ENCODE measurements at places on chromosomes 5 and 9. TPM values are rescaled to one million over a fixed set of nuclear protein-coding genes. Genes with fewer than 3 reads are reported as not detected.

DNA sequence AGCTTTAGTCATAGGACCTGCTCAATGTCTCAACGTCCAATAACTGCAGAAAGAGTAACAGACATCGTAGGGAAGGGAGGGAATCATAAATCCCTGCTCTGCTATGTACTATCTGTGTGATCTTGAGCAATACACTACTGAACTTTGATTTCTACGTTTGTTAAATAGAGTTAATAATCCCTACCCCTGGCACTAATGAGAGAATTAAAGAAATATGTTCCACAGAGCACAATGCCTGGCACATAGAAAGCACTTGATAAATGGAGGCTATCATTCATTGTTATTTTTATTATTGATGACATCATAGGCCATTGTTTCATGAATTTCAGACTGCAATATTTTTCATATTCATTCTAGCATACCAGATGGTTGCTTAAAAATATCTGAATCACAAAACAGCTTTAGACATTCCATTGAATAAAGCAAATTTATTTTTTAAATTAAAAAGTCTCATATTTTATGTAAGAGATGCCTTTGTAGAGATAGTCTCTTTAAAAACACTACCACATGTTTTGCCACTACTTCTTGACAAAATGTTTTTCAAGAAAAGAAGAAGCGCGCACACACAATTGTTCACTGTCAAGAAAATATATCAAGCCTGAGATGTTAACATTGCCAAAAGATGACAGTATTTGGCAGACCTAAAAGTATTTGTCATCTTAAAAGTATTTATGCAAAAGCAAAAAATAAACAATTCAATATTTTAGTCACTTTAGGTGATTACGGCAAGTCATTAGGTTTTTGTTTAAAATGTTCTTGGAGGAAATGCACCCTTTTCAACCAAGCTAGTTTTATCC is 108.5 kb downstream of the EBF1 start:
- DNase-seq = no peak

- DNase-seq = no peak
Measured at GRCh38 chr9:107789001-107789700, 299.6 kb upstream of the KLF4 start.

JAK2 gene
- 6.0 TPM for total RNA-seq

DNA sequence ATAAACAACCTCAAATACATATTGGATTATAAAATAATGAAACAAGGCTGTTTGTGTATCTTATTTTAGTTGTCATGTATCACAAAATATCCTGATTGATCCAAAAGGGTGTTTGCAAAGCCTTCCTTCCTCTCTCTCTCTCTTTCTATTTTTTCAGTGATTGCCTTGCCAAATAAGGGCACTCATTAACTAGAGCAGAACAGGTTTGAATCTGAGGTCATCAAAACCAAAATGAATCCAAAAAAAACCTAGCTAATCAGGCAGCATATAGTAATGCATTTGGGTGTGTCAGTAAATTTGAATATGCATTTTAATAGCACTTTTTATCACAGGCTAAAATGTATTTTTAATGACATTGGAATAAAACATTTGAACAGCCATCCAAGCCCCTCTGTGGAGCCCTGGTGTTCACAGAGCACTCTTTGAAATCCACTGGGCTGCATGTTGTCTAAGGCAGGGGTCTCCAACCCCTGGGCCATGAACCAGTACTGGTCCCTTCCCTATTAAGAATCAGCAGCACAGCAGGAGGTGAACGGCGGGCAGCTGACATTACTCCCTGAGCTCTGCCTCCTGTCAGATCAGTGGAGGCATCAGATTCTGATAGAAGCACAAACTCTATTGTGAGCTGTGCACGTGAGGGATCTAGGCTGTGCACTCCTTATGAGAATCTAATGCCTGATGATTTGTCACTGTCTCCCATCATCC is 171.8 kb upstream of the RAI14 start:
- no peak for DNase-seq

SPATA31C1 gene
- not detected for total RNA-seq

- DNase-seq = no peak
Measured at GRCh38 chr9:128629852-128630545, 26.6 kb downstream of the DYNC2I2 start.

ECM2 gene
- total RNA-seq = 0.31 TPM

- DNase-seq = no peak
Measured at GRCh38 chr5:7772141-7772540, 78.8 kb downstream of the CFAP90 start.

GRCh38 chr5:27845248-27845647 is 806.9 kb upstream of the CDH9 start:
- DNase-seq = no peak

DNA sequence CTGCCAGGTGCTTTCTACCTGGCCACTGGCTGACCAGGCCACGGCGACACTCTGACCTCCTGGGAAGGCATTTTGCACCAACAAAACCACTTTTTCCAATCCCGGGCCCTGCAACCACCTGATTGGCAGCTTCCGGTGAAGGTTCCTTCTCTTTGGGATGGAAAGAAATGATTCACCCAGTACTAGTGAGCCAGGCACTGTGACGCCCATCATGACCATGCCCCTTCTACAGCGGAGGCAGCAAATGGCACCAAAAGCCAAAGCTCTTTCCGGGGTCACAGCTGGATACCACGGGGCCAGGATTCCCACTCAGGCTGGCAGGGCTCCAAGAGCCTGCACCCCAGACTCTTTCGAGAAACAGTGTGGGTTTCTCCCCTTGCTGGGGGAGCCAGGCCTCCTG is 4.7 kb downstream of the NOTCH1 start:
- no peak for DNase-seq

GRCh38 chr5:107388141-107388861 is 282.4 kb downstream of the EFNA5 start:
- DNase-seq = no peak

DNA sequence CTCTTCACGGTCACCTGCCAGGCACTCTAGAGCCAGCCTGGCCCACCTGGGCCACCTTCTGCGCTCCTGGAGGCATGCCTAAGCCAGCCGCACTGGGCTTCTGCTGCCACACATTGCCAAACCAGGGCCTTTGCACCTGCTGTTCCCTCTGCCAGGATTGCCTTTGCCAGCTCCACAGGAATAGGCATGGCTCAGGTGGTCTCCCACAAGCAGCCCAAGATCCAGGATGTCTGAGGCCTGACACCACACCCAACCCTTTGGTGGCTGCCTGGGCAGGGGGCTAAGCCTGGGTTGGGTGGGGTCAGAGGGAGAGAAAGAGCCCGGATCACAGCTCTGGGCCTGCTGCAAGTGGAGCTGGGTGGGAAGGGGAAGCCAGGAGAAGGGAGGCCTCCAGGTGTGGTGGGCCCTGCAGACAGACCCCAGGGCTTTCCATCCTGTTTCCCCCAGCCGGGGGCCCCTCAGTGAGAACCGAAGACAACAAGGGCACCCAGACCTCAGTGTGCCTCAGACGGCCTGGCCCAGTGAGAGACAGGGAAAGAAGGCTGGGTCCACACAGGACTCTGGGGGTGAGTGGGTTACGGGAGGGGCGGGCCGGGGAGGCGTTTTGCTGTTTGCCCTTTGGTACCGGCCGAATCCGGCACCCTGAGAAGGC is 672 bp upstream of the SUSD3 start:
- no peak for DNase-seq

ERCC8 gene
- total RNA-seq = 20.0 TPM

- no peak for DNase-seq
Measured at GRCh38 chr5:159746707-159747106, 169.6 kb upstream of the ADRA1B start.

CFAP90 gene
- 2.8 TPM for total RNA-seq

DNA sequence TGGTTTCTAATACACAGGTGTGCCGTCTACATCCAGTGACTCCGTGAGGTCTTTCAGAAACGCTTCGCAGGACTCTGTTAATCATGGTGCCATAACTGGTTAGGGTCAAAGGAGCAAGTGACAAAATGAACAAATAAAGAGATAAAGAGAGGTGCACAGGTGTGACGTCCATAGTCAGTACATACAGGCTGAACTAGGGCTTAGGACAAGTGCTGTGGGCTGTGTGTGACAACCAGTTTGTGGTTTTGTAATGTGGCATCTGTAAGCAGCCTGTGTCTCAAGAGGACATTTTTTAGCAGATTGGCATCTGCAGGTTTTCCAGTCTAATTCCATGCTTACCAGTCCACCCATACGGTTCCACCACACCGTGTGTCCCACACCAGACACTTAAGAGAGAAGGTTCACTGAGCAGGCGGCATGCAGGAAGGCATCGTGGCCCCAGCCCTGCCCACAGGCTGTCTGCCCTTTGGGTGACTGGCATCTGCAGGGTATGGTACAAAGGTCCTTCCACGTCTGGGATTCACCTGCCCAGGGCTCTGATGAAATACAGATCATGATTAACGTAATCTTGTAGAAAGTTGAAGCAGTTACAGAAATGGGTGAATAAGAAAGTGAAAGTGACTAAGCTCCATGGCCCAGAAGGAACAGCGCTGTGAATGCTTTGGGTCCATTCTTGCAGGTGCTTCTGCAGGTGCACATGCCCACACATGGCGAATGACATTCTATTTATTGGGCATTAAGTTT is 26.9 kb downstream of the SRD5A1 start:
- no peak for DNase-seq

- no peak for DNase-seq
Measured at GRCh38 chr9:130601100-130601499, 21.7 kb downstream of the FUBP3 start.

PCDHGB1 gene
- total RNA-seq = 2.3 TPM

DNA sequence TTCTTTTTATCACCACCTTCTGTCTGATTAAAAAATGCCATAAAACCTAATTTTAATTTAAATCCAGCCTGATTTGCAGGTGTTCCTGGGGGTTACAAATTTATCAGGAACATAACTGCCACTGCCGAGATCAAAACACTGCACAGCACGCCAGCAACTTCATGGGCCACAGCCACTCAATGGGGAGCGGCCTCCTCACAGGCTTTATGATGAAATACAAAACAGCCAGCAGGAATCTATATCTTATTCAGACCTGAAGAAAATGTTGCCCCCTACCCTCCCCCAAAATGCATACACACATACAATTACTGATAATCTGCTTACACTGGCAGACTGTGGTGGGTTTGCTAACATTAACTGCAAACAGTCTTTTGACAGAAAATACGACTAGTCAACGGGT is 151.7 kb upstream of the POU5F2 start:
- no peak for DNase-seq

DNAJB5 gene
- total RNA-seq = 15.4 TPM

LYRM7 gene
- total RNA-seq = 6.1 TPM

PLAC8L1 gene
- 2.0 TPM for total RNA-seq

GRCh38 chr5:57937025-57937424 is 454.4 kb upstream of the ACTBL2 start:
- DNase-seq = no peak

- no peak for DNase-seq
Measured at GRCh38 chr5:75622564-75622963, 11.3 kb downstream of the ANKDD1B start.

GRCh38 chr5:82526540-82526939 is 248.4 kb upstream of the RPS23 start:
- DNase-seq = no peak

GRCh38 chr5:43859309-43859708 is 256.3 kb downstream of the NNT start:
- DNase-seq = no peak

GRCh38 chr5:116388564-116389258 is 185.9 kb downstream of the SEMA6A start:
- no peak for DNase-seq

- DNase-seq = no peak
Measured at GRCh38 chr5:175146733-175147132, 297.2 kb downstream of the DRD1 start.

DNA sequence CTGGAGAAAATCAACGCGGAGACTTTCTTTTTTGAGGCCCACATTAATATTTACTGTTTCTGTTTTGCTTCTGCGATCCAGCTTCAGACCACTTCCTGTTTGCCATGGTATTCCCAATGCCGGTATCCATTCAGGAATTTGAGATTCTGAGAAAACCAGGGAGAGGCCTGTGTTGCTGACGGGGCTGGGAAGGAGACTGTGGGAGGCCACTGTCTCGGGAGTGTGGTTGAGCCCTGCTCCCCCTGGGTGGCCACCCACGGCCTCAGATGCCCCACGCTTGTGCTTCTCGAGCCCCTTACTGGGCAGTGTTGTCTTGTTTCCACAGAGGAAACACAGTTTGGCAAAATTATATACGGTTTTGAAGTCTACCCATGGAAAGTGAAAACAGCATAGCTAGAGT is 403.6 kb upstream of the IRX2 start:
- no peak for DNase-seq

GRCh38 chr9:137006116-137007003 is 10.0 kb upstream of the CLIC3 start:
- no peak for DNase-seq

- DNase-seq = no peak
Measured at GRCh38 chr5:135641734-135642487, 63.1 kb upstream of the CXCL14 start.

CBY3 gene
- total RNA-seq = not detected

DNA sequence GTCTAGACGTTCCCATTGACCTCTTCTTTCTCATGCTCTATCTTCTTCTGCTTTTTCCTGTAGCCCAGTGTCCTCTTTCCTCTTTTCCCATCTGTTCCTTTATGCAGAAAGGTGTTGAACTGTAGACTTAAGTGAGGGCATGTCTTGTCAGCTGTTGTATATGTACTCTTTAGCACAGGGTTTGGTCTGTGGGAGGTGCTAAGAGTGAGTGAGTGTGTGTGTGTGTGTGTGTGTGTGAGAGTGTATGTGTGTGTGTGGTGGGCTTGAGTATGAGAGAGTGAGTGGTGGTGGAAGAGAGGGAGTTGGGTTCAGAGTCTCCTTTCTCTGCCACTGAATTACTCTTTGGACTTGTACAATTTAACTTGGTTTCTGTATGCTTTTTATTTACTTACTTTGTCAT is 10.3 kb upstream of the ROPN1L start:
- DNase-seq = no peak

CCL19 gene
- total RNA-seq = not detected

DNA sequence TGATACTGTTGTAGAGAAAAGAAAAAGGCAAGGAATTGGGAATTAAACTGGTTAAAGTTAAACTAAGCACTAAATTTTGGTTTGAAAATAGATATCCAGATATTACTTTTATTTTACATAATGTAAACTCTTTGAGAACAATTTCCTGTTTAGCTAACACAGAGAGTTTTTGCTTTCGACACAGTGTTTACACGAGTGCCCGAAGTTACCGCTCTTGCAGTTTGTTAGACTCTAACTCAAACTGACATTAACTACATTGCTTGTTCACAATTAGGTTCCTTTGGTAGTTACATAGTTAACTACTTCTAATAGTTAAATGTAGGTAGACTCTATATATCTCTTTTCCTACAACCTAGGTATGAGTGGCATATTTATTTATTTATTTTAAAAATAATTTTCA is 117.1 kb upstream of the CHD1 start:
- DNase-seq = no peak

GRCh38 chr5:40452874-40453624 is 226.7 kb upstream of the PTGER4 start:
- DNase-seq = no peak

DNA sequence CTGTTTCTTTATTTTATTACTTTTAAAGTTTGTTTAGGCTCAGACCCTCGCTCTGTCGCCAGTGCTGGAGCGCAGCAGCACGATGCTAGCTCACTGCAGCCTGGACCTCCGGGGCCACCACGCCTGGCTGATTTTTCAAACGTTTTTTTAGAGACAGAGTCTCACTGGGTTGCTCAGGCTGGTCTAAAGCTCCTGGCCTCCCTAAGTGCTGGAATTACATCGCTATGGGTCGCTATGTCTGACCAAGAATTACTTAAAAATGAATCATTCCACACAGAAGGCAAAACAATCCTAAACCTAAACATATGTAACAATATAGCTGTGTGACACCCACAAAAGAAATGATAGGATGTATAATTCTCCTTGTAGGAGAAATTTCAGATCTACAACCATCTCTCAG is 86.9 kb upstream of the SIMC1 start:
- DNase-seq = no peak

GRCh38 chr5:41637869-41638268 is 127.5 kb upstream of the PLCXD3 start:
- no peak for DNase-seq

TRPM3 gene
- total RNA-seq = 1.6 TPM

All from progenitor cell of endocrine pancreas (in vitro differentiated cells).